ENCODE measurements at places on chromosomes 16 and 17. TPM values are rescaled to one million over a fixed set of nuclear protein-coding genes. Genes with fewer than 3 reads are reported as not detected.

The EFCAB13 gene
- total RNA-seq, result 0.91 TPM

- no peak overlapping the region for H3K4me3 ChIP-seq
- no peak for DNase-seq
- H3K27me3 ChIP-seq, result peaks cover 9% of the 10 kb centered on the region
- no peak overlapping the region for H3K27ac ChIP-seq
- H3K4me1 ChIP-seq, result no peaks in the 10 kb centered on the region
These were observed 24.0 kb upstream of the GRIN2A start for GRCh38 chr16:10206215-10206614.

- H3K4me1 ChIP-seq, result no peaks in the 10 kb centered on the region
- H3K36me3 ChIP-seq, result no peaks in the 10 kb centered on the region
- H3K4me3 ChIP-seq, result no peak overlapping the region
- no peak overlapping the region for H3K27ac ChIP-seq
These were observed 41.5 kb upstream of the YPEL2 start for GRCh38 chr17:59289981-59290301.

DNA sequence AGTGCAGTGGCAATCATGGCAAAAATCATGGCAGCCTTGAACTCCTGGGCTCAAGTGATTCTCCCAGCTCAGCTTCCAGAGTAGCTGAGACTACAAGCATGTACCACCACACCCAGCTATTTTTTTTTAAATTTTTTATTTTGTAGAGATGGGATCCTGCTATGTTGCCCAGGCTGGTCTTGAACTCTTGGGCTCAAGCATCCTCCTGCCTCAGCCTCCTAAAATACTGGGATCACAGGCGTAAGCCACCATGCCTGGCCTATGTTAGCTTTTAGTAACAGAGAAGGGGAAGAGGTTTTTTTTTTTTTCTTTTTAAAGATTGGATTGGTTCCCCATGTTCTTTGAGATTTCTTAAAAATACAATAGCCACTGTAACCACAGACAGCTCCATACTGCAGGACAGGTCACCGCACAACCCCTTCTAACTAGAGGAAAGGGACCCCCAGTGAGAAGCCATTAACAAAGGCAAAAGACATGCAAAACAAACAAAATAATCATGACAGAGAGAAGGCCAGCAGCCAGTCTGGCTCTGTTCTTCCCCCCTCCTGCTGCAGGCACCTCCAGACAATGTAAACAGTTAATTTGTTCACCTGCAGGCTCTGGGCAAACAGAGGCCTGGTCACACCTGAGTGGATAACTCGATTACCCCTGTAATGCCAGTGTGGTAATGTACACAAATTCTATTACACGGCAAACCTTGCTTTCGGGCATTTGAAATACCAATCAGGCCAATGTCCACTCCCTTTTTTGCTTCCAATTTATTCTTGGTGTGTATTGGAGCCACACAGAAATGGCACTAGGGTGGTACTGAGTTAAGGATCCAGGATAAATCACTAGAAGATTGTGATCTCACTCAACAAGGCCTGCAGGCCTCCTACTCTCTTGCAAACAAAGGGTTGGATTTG is 52.9 kb downstream of the SNX11 start:
- H3K4me1 ChIP-seq, result no peaks in the 10 kb centered on the region
- peaks cover 17% of the 10 kb centered on the region for H3K27me3 ChIP-seq
- no peaks in the 10 kb centered on the region for H3K36me3 ChIP-seq

DNA sequence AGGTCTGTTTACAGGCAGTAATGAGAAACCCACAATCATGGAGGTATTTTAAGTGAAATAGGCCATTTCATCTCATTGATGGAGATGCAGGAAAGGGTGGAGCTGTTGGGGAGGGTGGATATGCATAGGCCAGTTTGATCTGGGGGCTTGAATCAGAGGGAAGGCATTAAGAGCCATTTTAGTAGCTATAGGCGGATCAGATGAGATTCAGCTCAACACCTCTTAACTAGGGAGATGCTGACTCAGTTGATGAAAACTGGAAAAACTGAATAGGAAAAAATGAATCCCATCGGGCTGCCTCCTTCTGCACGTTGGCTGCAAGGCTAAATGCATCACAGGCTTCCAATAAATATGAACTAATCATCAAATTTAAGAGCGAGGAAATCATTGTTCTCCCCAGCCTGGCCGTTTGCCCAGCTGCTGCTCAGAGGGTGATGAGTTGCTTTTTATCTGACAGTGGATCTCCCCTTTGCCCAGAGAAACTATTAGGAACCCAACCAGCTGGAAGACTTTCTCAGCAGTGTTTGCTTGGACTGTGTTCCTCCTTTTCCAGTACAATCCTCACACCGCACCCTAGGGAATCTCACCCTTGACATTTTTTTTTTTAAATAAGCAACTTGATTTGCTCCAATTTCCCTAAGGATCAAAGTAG is 149.6 kb downstream of the SOX9 start:
- no peak for DNase-seq
- H3K4me3 ChIP-seq, result no peak overlapping the region
- H3K4me1 ChIP-seq, result no peaks in the 10 kb centered on the region
- H3K36me3 ChIP-seq, result no peaks in the 10 kb centered on the region

DNA sequence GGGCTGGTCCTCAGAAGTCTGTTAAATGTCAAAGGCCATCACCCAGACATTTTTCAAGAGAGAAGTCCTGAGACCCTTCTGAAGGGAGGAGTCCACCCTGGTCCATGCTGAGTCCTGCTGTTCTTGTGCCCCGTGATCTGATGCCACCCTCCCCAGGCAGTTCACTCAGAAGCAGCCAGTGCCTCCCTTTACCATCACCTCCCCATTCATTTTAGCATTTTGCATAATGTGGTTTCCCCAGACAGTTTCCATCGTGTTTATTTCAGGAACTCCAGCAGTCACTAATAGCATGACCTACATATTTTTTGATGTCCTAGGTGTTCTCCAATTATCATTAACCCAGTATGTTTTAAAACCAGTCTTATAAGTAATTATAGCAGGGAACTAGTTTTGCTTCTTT is 353.0 kb upstream of the CDH5 start:
- no peaks in the 10 kb centered on the region for H3K36me3 ChIP-seq
- H3K4me1 ChIP-seq, result no peaks in the 10 kb centered on the region
- no peak for DNase-seq

The GGNBP2 gene
- 51.0 TPM for total RNA-seq

DNA sequence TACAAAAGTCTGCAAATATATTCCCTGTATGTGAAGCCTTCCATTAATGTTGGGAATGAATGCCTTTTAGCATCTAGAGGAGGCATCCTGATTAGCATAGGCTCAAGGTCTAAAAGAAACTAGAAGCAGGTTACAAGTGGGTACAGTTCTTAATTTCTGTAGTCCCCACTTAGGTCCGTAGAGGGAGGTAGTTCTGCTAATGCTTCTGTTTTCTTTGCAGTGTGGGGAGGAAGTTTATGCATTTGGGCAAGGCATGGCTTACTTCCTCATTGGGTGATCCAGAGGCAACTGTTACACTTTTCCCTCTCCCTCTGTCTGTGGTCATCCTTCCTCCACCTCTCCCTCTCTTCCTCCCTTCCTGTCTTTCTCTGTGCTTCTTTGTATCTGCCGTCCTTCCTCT is 108.4 kb upstream of the ZKSCAN2 start:
- no peak overlapping the region for H3K27ac ChIP-seq
- DNase-seq, result no peak
- H3K27me3 ChIP-seq, result no peaks in the 10 kb centered on the region

DNA sequence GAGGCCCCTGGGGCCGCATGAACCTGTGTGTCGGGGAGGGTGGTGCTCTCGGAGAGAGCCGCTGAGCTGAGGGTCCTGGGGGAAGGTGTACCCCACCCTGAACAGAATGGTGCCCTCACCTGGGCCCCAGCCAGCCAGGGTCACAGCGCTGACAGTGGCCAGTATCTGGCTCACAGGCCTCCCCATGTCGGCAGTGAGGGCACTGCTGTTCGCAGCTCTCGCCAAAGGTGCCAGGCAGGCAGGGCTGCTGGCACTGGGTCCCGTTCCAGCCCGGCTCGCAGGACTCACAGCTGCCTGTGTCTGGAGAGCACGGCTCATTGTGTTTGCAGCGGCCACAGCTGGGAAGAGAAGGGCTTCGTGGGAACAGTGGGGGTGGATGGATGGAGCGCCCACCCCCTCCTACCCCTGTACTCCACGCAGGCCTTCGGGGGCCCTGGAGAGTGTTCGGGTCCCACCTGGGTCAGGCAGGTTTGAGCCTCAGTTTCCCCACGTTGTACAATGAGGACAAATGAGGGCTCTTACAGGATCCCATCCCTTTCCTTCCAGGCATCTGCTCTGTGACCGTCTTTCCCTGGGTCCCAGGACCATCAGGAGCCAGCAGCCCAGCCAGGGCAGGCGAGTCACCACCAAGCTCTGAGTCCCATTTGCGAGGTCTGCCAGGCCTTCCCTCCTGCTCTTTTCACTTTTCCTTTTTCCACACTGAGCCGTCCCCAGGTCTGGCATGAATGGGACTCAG is 5.0 kb downstream of the SCARF1 start:
- no peaks in the 10 kb centered on the region for H3K27me3 ChIP-seq
- peaks cover 9% of the 10 kb centered on the region for H3K36me3 ChIP-seq
- peaks cover 35% of the 10 kb centered on the region for H3K4me1 ChIP-seq
- H3K4me3 ChIP-seq, result no peak overlapping the region

The OR2C1 gene
- total RNA-seq, result not detected

DNA sequence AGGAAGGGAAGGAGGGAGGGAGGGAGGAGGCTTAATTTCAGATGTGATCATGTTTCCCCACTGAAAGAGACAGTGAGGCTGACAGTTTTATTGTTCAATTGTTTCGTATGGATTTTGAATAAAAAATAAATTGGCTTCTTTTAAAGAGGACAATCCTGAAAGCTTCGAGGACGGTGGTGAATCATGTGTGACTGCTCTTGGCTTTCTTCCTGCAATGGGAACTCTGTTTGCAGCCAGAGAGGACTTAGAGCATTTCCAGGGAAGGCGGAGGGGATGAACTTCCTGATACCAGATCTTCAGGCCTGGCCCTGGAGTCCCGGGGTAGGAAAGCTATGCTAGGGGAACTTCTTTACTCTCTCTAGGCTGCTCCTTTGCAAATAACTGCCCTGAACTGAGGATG is 72.8 kb upstream of the C16orf82 start:
- no peaks in the 10 kb centered on the region for H3K27me3 ChIP-seq
- DNase-seq, result no peak
- H3K27ac ChIP-seq, result no peak overlapping the region
- no peaks in the 10 kb centered on the region for H3K4me1 ChIP-seq
- H3K36me3 ChIP-seq, result no peaks in the 10 kb centered on the region

- no peak overlapping the region for H3K4me3 ChIP-seq
- no peak overlapping the region for H3K27ac ChIP-seq
- no peaks in the 10 kb centered on the region for H3K4me1 ChIP-seq
- no peak for DNase-seq
- peaks cover 48% of the 10 kb centered on the region for H3K36me3 ChIP-seq
These were observed 14.3 kb upstream of the RNPS1 start for GRCh38 chr16:2282262-2282661.

DNA sequence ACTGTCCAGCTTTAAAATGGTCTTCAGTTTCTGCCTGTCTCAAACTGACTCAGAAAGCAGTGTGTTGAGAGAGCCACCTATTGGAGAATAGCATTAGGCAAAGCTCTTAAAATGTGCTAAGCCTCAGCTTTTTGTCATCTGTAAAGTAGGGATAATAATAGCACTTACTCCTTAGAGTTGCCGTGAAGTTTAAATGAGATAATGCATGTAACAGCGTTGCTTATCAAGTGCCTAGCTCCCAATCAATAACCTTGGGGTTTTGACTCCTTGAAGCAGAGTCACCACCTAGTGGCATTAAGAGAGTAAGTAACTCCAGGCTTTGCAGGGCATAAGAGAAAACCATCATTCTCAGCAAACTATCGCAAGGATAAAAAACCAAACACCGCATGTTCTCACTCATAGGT is 163.3 kb downstream of the HS3ST2 start:
- no peak overlapping the region for H3K27ac ChIP-seq
- H3K27me3 ChIP-seq, result no peaks in the 10 kb centered on the region
- DNase-seq, result no peak
- H3K4me3 ChIP-seq, result no peak overlapping the region
- H3K36me3 ChIP-seq, result no peaks in the 10 kb centered on the region
- H3K4me1 ChIP-seq, result no peaks in the 10 kb centered on the region

The NETO2 gene
- 4.1 TPM for total RNA-seq

- no peaks in the 10 kb centered on the region for H3K27me3 ChIP-seq
- no peak overlapping the region for H3K4me3 ChIP-seq
- no peaks in the 10 kb centered on the region for H3K4me1 ChIP-seq
These were observed 16.6 kb downstream of the CASKIN2 start for GRCh38 chr17:75498726-75499213.

The GTF3C1 gene
- 76.5 TPM for total RNA-seq

DNA sequence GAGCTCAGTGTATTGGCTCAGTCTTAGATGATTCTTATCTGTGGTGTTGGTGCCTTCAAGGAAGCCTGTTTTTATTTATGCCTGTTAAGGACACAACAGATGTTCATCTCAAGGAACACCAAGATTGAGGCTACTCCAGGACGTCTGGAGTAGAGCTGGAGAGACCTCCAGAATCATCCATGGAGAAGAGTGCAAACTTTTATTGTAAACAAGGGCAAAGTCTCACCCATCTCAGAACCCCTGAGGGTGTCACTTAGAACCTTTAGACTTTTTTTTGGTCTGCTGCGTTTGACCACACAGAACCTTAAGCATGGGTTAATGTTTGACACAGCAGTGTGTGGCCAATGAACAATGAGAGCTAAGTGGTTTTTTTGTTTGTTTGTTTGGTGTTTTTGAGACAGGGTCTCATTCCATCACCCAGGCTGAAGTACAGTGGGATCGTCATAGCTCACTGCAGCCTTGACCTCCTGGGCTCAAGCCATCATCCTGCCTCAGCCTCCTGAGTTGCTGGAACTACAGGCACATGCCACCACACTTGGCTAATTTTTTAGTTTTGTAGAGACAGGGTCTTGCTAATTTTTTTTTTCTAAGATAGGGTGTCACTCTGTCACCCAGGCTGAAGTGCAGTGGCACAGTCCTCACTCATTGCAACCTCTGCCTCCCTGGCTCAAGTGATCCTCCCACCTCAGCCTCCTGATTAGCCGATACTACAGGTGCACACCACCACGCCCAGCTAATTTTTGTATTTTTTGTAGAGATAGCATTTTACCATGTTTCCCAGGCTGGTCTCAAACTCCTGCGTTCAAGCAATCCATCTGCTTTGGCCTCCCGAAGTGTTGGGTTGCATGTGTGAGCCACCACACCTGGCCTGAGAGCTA is 16.3 kb downstream of the SLC47A1 start:
- no peak overlapping the region for H3K4me3 ChIP-seq
- H3K27me3 ChIP-seq, result no peaks in the 10 kb centered on the region
- DNase-seq, result no peak
- no peak overlapping the region for H3K27ac ChIP-seq
- no peaks in the 10 kb centered on the region for H3K36me3 ChIP-seq

The CAVIN1 gene
- total RNA-seq, result 210 TPM

GRCh38 chr17:204427-205147 is 23.1 kb upstream of the DOC2B start:
- no peak for DNase-seq
- no peaks in the 10 kb centered on the region for H3K36me3 ChIP-seq
- H3K4me3 ChIP-seq, result no peak overlapping the region
- H3K4me1 ChIP-seq, result no peaks in the 10 kb centered on the region
- H3K27me3 ChIP-seq, result peaks cover 26% of the 10 kb centered on the region
- no peak overlapping the region for H3K27ac ChIP-seq

GRCh38 chr16:26605626-26606271 is 461.0 kb upstream of the C16orf82 start:
- no peaks in the 10 kb centered on the region for H3K4me1 ChIP-seq
- no peaks in the 10 kb centered on the region for H3K36me3 ChIP-seq
- no peak overlapping the region for H3K4me3 ChIP-seq
- H3K27me3 ChIP-seq, result peaks cover 10% of the 10 kb centered on the region
- no peak for DNase-seq
- no peak overlapping the region for H3K27ac ChIP-seq
